NCI-H82 (cell line): ENCODE measurements at places on chromosomes 11 and 22.
A peak's percentile ranks its signal among the peaks of the same experiment; 100 is the strongest.

DNA sequence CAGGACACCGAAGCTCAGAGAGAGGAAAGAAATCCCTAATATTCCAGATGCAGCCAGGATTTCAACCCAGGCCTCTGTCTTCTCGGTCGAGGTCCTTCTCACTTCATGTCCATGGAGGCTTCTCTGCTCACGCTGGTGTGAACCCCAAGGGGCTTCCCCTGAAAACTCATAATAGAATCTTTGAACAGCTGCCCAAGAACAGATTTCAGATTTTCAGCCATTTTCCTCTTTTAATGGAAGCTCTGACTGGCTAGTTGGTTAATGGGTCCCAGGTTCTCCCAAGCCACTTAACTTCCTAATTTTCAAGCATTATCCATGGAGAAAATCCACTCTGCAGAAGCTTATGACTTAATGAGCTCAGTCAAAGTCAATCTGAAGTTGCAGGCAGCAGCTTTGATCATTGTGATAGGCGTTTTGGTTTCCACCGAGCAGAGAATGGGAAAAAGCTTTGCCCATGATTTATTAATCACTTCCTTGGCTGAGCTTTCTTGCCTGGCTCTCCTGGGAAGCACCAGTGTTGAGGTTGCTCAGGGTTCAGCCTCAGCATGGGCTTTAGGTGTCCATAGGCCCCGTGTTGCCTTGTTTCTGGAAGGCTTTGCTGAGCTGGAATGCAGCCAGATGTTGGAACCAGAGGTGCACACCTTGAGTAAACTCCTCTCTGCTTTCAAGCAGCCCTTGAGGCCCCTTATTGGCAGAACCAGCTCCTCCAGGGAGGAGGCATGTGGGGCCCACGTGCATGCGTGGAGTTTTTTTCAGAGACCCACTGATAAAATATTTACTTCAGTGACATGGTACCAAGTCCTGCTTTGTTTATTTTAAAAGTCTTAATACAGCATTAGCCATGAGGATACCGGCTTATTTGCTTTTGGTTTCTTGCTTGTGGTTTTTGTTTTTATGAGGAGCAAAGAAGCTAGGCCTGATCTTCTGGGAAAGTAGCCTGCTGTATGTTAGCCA, 25.5 kb downstream of the LDLRAD3 start:
- peak; percentile 95 for DNase-seq

- DNase-seq, result peak; percentile 54
Measured at GRCh38 chr22:36986242-36986821, 32.9 kb downstream of the TST start.

DNA sequence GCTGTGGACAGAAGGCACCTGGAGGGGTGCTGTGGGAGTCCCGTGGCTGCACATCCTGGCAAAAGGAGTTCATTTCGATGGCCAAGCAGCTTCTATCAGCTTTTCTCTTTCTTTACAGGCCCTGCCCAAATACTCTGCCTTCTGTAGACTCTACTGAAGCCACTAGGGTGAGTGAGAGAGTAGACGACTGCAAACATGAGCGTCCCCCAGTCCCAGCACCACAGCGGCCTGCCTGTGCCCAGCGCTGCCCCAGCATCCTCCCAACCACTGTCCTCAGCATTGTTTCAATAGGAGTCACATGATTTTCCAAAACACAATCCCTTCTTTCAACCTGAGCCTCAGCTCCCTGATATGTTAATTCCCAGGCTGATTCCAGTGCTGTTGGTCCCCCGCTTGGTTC, 110.0 kb downstream of the KIRREL3 start:
- DNase-seq, result no peak

DNA sequence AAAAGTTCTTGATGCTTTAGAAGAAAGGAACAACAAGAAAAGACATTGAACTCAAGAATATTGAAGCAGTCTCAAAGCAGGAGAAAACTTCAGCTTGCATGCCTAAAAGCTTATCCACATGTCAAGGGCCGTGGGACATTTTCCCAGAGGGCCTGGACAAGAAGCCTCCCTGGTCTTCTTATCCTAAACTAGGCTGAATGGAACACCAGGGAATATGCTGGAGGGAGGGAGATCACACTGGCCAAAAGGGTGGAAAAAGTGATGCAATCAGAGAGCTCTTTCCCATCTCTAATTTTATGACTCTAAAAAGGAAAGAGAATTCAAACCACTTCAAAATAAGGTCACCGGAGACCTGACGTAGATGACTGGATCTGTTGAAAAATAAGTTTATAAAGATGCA, 107.2 kb downstream of the MPPED2 start:
- DNase-seq, result no peak

DNA sequence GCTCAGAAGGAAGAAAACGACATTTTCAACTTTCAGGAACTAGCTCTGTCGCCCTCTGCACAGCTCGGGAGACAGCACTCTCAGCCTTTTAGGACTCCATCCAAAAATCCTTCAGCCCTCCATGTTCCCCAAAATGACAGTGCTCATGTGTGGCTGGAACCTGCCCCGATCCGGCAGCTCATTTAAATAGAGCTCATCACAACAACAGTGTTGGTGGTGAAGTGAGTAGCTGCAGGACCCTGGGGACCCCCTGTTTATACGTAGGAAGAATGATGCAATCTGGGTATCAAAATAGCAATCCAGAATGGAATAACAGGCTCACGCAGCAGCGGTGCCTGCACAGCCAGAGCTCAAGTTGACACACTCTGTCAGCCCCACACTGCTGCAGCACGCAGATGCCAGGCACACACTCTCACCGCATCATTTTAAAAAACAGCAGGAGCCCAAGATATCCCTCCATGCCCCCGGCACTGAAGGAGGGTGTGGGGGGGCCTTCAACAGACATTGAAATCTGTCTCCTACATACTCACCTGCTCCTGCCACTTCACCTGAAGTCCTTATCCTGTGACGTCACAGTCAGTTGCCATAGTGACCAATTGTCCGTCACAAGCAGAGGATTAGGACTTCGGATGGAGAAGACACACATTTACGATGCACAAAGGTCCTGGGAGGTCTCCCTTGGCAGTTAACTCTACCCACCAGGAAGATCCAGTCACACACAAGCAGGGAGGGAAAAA, 24.0 kb downstream of the TRIM66 start:
- DNase-seq, result no peak

DNA sequence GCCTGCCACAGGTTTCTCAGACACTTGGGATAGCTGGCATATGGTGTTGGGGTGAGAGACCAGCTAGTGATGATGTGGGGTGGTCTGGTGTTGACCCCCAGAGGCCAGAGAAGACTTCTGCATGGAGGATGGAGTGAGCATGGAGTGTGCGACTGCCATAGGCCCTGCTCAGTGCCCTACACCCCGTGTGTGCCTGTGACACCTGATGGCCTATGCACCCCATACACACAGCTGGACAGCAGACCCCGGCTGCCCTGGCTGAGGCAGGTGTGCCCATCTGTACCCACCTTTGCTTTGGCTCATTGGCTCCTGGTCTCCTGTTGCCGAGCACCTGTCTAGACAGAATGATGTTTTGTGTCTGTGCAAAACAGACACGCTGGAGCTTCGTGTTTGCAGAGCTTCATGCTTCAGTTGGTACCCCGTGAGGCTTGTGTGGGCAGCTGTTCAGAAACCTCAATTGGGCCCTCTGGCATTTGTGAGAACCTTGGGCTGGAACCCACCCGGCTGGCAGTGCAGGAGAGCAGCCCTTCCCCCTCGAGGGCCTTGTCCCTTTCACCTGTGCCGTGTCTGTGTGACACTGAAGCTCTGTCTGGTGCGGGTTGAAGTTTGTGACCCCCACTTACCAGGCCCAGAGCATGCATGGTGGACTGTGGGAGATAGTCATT, 27.6 kb downstream of the BCR start:
- no peak for DNase-seq

DNA sequence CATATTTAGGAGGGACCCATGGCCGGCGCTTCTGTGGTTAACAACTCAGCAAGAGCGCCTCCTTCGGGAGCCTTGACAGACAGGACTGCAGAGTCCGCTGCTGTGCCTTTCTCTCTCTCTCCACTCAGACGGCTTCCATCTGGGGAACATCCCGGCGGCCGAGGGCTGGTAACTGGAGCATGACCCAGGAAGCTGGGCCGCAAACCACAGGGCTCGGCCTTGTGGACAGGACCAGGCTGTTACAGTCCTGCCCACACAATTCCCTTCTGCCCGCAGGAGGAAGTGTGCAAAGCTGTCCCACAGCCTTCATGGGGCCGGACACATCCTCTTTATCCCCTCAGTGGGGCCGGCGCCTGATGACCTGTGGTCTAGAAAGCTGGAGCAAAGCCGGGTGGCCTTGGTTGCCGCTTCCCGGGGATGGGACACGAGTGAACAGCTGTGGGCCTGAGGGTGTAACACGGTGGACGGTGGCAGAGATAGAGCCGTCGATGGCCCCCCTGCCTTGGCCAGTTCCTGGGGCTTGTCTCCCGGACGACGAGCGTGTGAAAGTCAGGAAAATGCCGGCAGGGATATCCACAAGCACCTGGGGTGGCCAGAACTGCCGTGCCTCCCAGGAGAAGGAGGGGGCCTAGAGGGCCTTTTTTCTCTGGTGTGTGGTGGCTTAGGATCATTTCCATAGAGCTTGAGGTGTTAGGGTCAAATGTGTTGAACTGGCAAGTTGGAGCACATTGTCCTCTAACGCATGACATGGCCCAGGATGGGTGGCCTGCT, 50.1 kb downstream of the FBLN1 start:
- DNase-seq, result no peak

GRCh38 chr11:130599073-130599654, 150.7 kb downstream of the ADAMTS15 start:
- DNase-seq, result no peak

DNA sequence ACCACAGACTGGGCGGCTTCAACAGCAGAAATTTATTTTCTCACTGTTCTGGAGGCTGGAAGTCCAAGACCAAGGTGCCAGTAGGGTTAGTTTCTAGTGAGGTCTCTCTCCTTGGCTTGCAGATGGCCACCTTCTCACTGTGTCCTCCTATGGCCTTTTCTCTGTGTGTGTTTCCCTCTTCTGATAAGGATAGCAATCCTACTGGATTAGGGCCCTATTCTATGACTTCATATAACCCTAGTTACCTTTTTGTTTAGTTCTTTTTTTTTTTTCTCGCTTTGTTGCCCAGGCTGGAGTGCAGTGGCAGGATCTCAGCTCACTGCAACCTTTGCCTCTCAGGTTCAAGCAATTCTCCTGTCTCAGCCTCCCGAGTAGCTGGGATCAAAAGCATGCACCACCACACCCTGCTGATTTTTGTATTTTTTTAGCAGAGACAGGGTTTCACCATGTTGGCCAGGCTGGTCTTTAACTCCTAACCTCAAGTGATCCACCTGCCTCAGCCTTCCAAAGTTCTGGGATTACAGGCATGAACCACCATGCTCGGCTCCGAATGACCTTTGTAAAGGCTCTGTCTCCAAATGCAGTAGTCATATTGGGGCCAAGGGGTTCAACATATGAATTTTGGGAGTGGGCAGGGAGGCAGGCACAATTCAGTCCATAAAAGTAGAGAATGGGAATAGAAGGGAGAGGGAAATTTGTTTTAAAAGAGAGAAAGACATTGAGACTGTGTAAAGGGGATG, 25.5 kb upstream of the NNMT start:
- DNase-seq, result no peak

DNA sequence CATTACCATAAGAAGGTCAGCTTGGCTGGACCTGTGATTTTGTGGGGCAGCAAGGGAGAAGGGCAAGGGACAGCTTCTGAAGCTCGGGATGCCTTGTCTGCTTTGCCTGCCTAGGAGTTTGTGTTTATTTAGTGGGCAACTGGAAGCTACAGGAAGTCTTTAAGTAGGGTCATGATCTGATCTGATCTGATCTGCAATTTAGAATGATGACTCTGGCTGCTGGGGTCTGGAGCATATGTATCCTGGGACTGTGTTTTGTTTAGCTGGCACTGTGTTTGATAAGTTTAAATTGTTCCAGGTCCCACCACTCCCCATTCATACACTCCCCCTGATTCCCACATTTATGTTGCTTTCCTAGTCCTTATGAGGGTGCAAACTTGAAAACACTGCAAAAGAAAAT, 47.7 kb upstream of the HTATIP2 start:
- peak; percentile 42 for DNase-seq

DNA sequence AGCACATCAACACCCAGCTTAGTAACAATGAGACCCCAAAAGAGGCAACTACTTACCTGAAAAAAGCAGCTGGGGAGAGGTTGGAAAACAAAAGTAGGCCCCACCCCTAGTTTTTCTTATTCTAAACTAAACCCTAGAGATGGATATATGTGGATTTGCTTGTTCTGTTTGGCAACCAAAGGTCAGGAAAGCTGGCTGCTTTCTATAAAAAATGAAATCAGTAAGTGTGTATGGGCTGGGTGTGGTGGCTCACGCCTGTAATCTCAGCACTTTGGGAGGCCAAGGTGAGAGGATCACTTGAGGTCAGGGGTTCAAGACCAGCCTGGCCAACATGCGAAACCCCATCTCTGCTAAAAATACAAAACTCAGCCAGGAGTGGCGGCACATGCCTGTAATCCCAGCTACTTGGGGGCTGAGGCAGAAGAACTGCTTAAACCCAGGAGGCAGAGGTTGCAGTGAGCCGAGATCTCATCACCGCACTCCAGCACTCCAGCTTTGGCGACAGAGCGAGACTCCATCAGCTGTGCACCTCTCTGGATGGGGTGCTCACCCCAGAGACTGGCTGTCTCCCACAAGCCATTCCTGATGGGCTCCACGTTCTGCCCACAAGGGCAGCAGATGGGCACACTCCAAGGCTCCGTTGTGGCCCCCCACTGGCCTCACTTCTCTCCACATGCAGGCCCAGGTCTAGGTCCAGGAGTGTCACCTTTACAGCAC, 30.0 kb downstream of the PACSIN2 start:
- DNase-seq, result no peak

GRCh38 chr11:130042093-130042591, 27.6 kb upstream of the APLP2 start:
- no peak for DNase-seq

- DNase-seq, result peak; percentile 94
Measured at GRCh38 chr22:47850644-47851151, 1088.2 kb downstream of the TBC1D22A start.

DNA sequence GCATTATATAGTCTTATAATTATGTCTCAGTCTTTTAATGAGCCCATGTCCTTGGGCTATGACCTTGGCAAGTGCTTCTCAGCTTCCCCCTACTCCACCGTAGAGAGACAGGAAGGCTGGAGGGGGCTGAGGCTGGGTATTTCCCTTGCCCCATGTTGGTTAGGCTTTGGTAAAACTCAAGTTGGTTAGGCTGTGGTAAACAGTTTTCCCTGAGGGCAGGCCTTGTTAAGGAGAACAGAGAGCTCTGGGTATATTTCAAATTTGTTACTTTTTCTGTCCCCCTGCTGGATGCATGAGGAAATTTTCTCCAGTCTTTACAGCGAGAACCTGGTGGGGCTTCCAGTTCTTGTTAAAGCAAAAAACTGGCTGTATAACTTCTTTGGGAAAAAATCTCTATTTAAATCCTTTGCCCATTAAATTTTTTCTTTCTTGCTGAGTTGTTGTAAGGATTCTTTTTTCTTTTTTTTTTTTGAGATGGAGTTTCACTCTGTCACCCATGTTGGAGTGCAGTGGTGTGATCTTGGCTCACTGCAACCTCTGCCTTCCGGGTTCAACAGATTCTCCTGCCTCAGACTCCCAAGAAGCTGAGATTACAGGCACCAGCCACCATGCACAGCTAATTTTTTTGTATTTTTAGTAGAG, 12.2 kb upstream of the DCHS1 start:
- peak; percentile 7 for DNase-seq

GRCh38 chr11:13834463-13834862, 128.1 kb upstream of the SPON1 start:
- DNase-seq, result peak; percentile 44
